Cortex of kidney (tissue), 1 donor: ENCODE measurements at places on chromosomes 7 and 10.

DNA sequence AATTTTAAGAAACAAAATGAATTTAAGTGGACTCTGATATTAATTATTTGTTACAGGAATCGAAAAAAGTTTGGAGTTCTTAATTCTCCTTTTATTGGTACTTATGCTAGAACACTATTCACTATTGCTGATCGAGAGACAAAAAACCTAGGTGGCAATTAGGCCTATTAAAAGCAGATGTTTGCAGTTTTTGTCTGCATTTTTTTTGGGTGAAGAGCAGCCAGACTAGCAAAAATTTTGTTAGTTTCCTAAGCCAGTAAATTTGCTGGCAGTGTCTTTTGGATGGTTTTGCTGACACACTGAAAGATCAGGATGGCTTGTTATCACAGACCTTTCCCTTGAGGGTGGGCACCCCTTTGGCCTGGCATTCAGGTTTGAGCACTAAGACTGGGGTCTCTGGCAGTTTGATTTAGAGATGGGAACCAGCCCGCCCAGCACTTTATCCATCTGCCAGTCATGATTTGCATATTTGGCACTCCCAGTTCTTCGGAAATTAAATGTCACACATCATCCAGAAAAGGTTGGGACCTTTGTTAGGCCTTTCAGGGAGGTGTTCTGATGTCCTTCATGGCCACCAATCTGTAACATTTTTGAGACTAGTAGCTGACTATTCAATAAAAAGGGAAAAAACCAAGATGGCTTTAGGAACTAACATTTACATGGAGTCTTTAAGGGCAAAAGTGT is 57.3 kb downstream of the INPP5F start:
- no peak for DNase-seq

DNA sequence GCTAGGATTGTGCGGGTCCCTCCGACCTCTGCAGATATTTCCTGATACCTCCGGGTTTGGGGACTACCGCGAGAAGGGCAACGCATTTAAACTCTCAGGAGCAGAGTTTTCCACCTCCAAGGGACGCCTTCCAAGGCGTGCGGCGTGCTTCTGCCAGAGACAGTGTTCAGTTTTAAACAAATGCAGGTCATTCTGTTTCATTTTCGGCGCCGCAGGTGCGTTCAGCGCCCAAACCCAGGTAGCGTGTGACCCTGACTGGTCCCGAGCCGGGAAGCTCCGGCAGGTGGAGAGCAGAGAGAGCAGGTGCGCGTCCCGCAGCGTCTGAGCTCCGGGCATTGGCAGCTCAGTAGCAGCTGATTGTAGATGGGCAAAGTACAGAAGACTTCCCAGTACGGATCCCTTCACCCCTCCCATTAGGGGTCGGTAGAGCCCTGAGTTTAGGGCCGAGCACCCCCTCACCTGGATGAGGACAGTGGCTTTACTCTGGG is 1.4 kb upstream of the CYP26A1 start:
- no peak for DNase-seq

GRCh38 chr7:158963771-158964241 is 107.4 kb downstream of the DYNC2I1 start:
- DNase-seq: no peak

GRCh38 chr10:67221939-67222494 is 296.2 kb downstream of the LRRTM3 start:
- no peak for DNase-seq

GRCh38 chr10:72146559-72147323 is 58.4 kb upstream of the SPOCK2 start:
- no peak for DNase-seq

- no peak for DNase-seq
These were observed 125.1 kb upstream of the JCAD start for GRCh38 chr10:30184397-30185033.

DNA sequence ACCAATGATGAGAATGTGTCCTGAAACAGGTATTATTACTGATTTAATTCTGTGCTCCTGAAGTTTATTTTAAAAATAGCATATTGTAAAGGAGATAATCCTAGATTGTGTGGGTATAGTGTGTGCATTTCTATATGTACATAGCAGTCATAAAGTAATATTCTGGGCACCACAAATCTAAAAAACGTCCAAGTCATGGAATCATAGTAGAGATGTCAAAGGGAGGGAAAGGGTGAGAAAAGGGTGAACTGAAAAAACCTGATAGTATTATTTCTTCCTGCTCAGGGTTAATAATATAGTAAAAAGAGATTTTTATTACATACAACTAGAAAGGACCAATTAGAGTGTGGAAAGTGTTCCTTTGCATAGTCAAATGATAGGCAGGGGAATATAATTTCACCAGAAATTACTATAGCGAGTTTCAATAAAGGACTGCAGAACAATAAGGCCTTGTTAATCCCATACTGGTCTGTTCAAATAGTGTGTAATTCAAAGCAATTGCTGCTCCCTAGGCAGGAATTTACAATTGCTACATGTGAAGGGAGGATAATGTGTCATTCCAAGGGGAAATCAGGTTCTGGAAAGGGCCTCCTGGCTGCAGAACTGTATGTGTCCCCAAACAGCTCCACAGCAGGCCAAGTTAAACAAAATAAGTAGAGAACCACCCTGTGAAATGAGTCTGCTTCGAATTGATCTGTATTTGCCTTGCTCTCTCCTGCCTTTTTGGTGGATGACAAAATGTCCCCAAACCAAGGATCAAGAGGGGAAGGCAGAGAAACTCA is 42.5 kb upstream of the KMT2E start:
- DNase-seq: no peak

- no peak for DNase-seq
These were observed 109.2 kb downstream of the PRTFDC1 start for GRCh38 chr10:24843256-24843655.
